ENCODE measurements at places on chromosomes 7 and 10.

GRCh38 chr7:112638675-112639400 lies 151.4 kb downstream of the TMEM168 start:
- DNase-seq: no peak

DNA sequence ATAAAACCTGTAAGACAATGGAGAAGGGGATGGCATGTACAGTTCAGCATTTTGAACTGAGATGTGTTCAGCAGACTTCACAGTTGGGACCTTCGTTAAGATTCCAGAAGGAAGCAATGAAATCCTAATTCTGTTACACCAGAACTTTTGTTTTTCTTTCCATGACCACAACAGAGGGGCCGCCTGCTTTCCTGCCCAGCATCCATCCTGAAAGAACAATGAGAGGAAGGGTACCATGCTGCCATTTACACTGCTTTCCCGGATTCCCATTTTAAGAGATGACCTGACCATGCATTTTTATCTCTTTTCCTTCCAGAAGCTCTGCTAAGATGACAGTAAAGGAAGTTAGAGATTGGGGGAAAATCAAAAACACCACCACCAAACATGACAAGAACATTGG lies 92.7 kb downstream of the PIP4K2A start:
- DNase-seq: no peak

- DNase-seq: no peak
These were observed 7.9 kb upstream of the XPNPEP1 start for GRCh38 chr10:109931163-109931562.

DNA sequence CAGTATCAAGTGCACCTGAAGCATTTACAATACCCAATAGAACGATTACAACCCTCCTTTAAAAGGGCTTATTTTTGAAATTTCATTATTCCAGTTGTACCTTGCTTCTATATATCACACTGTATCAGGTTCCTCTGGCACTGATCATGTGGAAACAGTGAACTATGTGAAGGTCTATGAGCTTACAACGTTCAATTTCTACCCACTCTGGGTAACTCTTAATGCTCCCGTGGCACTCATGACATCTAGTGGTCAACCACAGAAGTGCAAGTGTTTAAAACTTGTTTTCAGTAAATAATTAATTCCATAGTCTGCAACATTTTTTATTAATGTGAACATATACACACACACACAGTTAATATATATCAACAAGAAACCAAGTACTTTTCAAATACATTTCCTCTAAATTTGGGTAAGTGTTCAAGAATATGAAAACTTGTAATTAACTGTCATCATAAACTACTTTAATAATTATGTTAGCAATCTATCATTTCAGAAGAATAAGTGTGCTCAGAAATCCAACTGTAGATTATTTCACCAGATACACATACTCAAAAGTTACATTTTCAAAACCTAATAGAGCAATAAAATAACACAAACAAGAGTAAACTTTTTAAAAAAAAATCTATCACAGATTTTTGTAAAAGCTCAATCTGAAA lies 61.0 kb downstream of the MPP7 start:
- no peak for DNase-seq

GRCh38 chr7:5692845-5693278 lies 88.6 kb downstream of the RNF216 start:
- no peak for DNase-seq

All from activated T-cell treated with anti-CD3 and anti-CD28 coated beads, Interleukin-2, amount 50 U/mL, for 24 hours (primary cell).